ENCODE measurements at places on chromosomes 6 and 20.

DNA sequence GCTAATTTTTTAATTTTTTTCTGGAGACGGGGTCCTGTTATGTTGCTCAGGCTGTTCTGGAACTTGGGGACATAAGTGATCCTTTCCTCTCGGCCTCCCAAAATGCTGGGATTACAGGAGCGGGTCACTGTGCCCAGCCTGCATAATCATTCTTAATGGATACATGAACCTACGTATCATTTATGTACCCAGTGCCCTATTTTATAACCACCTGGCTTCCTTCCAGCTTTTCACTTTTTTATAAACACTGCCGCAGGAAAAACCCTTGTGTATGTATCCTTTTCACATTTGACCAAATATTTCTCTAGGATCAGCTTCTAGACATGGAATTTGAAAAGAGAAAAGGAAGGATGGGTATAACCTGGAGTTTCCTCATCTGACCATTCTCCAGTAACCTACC lies 85.6 kb upstream of the RIN2 start:
- DNase-seq = peak; percentile 18

DNA sequence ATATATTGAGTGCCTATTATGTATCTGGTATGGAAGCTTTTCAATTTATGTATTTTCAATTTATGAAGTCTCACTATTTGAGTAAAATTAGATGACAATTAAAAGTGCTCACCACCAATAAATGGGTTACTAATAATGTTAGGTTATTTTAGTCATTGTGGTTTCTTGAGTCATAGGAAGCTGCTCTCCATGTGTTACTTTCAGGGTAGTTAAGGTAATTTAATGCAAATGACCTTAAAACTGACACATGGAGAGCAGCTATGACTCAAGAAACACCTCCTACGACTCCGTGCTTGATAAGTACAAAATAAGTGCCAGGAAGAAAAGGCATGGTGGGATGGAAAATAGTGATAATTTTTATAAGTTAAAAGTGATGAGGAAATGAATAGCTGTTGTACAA lies 16.5 kb upstream of the TINAG start:
- DNase-seq = no peak

DNA sequence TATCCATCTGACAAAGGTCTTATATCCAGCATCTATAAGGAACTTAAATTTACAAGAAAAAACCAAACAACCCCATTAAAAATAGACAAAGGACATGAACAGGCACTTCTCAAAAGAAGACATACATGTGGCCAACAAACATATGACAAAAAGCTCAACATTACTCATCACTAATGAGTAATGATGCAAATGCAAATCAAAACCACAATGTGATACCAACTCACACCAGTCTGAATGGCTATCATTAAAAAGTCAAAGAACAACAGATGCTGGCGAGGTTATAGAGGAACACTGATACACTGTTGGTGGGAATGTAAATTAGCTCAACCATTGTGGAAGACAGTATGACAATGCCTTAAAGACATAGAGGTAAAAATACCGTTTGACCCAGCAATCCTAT lies 13.9 kb downstream of the MACROD2 start:
- DNase-seq = no peak

GRCh38 chr6:44246663-44247337 lies at the start of gene HSP90AB1:
Gene HSP90AB1 (plus strand): TSS chr6:44247101. CDS start chr6:44248630, 1,529 bp downstream.
- DNase-seq = peak; percentile 96

GRCh38 chr6:2871953-2872352 lies 30.3 kb upstream of the SERPINB1 start:
- DNase-seq = no peak

- DNase-seq = no peak
These were observed 43.2 kb upstream of the NT5E start for GRCh38 chr6:85406641-85407075.

DNA sequence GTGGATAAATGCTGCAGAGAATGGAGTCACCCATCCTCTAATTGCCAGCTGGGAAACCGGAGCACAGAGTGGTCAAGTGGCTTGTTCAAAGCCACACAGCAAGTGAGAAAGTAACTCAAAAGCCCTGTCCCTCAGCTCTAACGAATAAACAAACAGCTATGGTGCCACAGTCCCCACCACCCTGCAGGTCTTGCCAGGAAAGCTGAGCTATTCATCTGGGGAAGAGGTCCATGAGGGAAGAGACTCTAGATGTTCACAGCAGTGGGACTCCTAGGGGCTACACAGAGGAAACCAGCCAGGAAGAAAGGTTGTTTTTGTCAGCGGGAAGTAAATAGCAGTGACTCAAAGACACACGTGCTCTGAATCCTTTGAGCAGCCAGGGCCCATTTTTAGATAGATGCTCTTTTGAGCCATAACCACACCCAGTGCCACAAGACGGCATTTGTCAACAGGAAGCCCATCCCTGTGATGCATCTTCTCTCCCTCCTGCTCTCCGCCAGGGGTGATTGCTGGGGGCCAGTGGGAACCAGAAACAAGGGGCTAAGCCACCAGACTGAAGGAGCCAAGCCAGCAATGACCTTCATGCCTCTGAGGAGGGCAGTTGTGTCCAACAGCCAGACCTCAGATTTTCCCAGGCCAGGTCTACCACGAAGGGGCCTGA lies 32.4 kb upstream of the TCP11 start:
- DNase-seq = no peak

DNA sequence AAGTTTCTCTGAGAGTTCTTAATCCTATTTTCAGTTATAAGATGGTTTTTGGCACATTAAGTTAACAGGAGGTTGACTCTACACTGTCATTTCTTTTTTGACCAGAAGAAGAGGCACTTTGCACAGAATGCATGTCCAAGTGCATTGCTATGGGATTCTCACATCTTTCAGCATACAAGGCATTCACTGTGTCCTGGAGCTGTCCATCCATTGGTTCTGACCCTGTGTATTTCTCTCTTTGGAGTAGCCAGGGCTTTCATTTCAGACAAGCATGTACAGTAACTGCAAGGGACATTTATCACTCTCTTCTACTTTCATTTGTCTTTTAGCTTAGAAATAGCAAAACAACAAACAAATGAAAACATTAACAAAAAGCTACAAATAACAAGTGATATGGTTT lies 275.1 kb upstream of the IMPG1 start:
- DNase-seq = no peak

DNA sequence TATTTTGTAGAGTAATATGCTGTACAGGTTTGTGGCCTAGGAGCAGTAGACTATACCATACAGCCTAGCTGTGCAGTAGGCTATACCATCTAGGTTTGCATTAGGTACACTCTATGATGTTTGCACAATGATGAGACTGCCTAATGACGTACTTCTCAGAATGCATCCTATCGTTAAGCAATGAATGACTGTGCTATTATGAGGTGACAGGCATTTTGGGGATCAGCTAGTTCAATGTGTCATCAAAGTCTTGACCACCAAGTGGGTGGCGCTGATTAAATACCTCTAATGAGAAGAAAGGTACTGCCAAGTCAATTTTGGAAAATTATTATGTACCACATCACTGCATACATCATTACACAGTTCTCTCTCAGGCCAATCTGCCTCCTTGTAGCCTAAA lies 190.2 kb downstream of the BACH2 start:
- no peak for DNase-seq

- DNase-seq = no peak
These were observed 224.0 kb downstream of the EYA2 start for GRCh38 chr20:47118641-47119040.

GRCh38 chr20:61998343-61999121 lies 67.1 kb downstream of the TAF4 start:
- no peak for DNase-seq

Measured in mucosa of descending colon (tissue), 3 donors.